Activated CD8-positive, alpha-beta memory T cell treated with anti-CD3 and anti-CD28 coated beads, Interleukin-2, amount 10 ng/mL, durations not matched to agents 7 days and 5 days (primary cell): ENCODE measurements at places on chromosomes 3 and 15.

DNA sequence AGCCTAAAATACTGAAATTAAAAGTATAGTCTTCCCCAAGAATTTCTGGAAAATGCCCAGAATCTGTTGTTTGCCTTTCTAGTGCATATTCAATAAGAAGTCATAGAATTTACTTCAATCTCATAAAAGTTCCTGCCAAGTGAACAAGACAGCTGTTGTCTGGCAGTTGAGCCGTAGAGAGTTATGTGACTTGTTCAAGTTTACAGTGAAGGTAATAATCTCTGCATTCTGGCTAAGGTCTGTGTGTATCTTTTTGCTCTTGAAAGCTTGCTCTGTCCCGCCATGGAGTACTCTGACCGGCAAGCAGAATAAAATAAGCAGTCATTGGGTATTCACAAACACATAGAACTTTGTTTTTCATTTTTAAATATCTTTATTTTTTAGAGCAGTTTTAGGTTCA is 77.8 kb downstream of the GHSR start:
- H3K4me3 ChIP-seq: no peak overlapping the region
- no peaks in the 10 kb centered on the region for H3K4me1 ChIP-seq
- H3K27ac ChIP-seq: no peak overlapping the region
- no peak for DNase-seq

- H3K27me3 ChIP-seq: no peaks in the 10 kb centered on the region
- H3K36me3 ChIP-seq: peaks cover 8% of the 10 kb centered on the region
- peaks cover 11% of the 10 kb centered on the region for H3K4me1 ChIP-seq
- no peak overlapping the region for H3K4me3 ChIP-seq
- no peak overlapping the region for H3K27ac ChIP-seq
- DNase-seq: no peak
These were observed 305.8 kb downstream of the PLCL2 start for GRCh38 chr3:17190353-17191078.

GRCh38 chr3:25372167-25372566 is 55.9 kb upstream of the RARB start:
- no peaks in the 10 kb centered on the region for H3K27me3 ChIP-seq
- no peak overlapping the region for H3K4me3 ChIP-seq
- H3K4me1 ChIP-seq: no peaks in the 10 kb centered on the region
- no peak for DNase-seq
- no peaks in the 10 kb centered on the region for H3K36me3 ChIP-seq

- peaks cover 51% of the 10 kb centered on the region for H3K36me3 ChIP-seq
- H3K27me3 ChIP-seq: no peaks in the 10 kb centered on the region
- DNase-seq: no peak
- H3K27ac ChIP-seq: peak overlapping the region; percentile 80
- peak overlapping the region; percentile 82 for H3K4me3 ChIP-seq
These were observed 4.0 kb downstream of the TRAT1 start for GRCh38 chr3:108826309-108827187.

- H3K4me1 ChIP-seq: no peaks in the 10 kb centered on the region
- H3K27me3 ChIP-seq: no peaks in the 10 kb centered on the region
- no peak overlapping the region for H3K4me3 ChIP-seq
- no peak overlapping the region for H3K27ac ChIP-seq
These were observed 554.8 kb downstream of the NAALADL2 start for GRCh38 chr3:175413926-175414325.

DNA sequence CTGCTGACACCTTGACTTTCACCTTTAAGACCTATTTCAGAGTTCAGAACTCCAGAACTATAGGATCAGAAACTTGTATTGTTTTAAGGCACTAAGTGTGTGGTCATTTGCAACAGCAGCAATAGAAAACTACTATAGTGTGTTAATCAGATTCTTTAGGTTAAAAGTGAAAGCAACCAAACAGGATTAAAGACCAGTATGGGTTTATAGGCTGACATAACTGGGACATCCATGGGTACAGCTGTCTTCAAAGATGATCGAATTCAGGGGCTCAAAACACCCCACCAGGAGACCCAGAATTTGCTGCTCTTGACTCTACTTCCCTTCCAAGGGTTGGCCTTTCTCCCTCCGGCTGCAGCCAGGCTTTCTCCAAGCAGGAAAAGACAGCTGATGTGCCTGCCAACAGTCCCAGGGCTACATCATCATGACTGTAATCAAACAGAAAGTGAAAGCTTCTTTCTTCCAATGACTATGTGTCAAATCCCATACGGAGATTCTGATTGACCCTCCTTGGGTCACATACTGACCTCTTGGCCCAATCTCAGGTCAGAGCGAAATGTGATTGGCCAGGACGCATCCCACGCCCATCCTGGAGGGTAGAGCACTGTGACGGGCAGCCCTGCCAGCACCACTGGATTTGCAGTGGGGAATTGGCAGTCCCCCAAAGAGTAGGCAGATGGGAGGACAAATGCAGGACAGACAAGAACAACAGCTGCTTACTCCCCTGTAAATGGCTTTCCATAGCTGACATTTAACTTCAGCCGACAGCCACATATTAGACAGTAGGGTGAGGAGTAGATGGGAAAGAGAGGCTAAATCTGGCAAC is 51.4 kb upstream of the RNF7 start:
- H3K4me1 ChIP-seq: peaks cover 9% of the 10 kb centered on the region
- peak; percentile 43 for DNase-seq
- H3K27me3 ChIP-seq: no peaks in the 10 kb centered on the region

DNA sequence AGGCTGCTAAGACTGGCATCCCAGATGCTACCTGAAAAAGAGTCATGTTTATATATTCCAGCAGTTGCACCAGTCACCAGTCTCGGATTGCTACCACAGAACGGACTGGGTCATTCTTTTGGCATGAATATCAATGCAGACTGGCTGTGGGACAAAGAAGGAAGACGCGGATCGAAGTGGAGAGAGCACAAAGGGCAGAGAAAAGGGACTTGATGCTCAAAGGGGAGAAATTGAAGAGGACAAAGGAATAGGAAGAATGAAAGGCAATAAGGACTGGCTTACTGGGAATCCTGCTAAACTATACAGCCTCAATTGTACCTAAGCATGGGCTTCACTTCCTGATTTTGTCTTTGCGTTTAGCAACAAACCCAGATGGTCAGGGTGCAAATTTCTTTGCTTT is 15.3 kb upstream of the DIS3L start:
- H3K27me3 ChIP-seq: peaks cover 13% of the 10 kb centered on the region
- no peak for DNase-seq
- no peaks in the 10 kb centered on the region for H3K4me1 ChIP-seq
- no peaks in the 10 kb centered on the region for H3K36me3 ChIP-seq

GRCh38 chr3:117019082-117019713 is 309.6 kb downstream of the TUSC7 start:
- H3K4me1 ChIP-seq: no peaks in the 10 kb centered on the region
- peak; percentile 45 for DNase-seq
- no peaks in the 10 kb centered on the region for H3K27me3 ChIP-seq
- H3K4me3 ChIP-seq: no peak overlapping the region
- no peak overlapping the region for H3K27ac ChIP-seq

DNA sequence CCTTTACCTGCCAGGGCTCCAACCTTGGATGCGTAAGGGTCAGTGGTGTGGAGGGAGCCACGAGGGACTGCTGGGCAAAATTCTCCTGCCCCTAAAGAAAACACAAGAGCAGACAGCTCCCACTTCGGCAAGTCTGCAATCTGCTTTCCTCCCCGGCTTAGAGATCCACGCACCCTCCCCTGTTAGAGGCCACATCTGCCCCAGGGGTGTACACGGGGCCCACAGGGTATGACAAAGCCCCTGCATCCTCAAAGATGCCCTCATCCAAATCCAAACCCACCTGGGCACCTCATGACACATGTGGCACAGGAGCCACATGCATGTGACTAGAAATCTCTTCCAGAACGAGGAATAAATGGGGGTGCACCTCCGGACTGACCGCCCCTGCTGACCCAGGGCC is 25.5 kb downstream of the ZXDC start:
- no peak for DNase-seq
- no peaks in the 10 kb centered on the region for H3K4me1 ChIP-seq
- peaks cover 9% of the 10 kb centered on the region for H3K36me3 ChIP-seq

- no peaks in the 10 kb centered on the region for H3K36me3 ChIP-seq
- no peak for DNase-seq
- H3K4me3 ChIP-seq: no peak overlapping the region
- no peaks in the 10 kb centered on the region for H3K4me1 ChIP-seq
These were observed 23.3 kb upstream of the TMEM158 start for GRCh38 chr3:45249391-45249790.

GRCh38 chr3:149470381-149470780 is 4.1 kb upstream of the TM4SF4 start:
- H3K4me3 ChIP-seq: no peak overlapping the region
- H3K27ac ChIP-seq: no peak overlapping the region
- peaks cover 9% of the 10 kb centered on the region for H3K4me1 ChIP-seq
- DNase-seq: no peak

GRCh38 chr3:61812517-61812916 is 251.1 kb downstream of the PTPRG start:
- no peak overlapping the region for H3K4me3 ChIP-seq
- H3K27ac ChIP-seq: no peak overlapping the region
- H3K27me3 ChIP-seq: no peaks in the 10 kb centered on the region

DNA sequence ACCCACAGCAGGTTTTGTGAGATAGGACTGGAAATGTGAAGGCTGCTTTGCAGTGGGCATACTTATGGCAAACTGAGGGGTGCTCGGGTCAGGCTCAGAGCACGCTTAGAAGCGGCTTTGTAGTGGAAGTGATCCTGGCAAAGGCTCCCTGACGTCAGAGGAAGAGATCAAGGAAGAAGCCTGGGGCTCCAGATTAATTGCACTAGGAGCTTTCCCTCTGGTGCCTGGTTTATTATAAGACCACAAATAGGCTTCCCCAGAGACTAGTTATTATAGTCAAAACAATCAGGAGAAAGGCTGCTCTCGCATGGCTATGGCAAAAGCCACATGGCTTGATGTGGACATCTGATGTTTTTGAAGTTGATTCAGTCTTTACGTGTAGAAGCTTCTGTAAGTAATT is 515.1 kb downstream of the GABRG3 start:
- H3K4me1 ChIP-seq: no peaks in the 10 kb centered on the region
- no peak overlapping the region for H3K27ac ChIP-seq
- no peaks in the 10 kb centered on the region for H3K36me3 ChIP-seq

DNA sequence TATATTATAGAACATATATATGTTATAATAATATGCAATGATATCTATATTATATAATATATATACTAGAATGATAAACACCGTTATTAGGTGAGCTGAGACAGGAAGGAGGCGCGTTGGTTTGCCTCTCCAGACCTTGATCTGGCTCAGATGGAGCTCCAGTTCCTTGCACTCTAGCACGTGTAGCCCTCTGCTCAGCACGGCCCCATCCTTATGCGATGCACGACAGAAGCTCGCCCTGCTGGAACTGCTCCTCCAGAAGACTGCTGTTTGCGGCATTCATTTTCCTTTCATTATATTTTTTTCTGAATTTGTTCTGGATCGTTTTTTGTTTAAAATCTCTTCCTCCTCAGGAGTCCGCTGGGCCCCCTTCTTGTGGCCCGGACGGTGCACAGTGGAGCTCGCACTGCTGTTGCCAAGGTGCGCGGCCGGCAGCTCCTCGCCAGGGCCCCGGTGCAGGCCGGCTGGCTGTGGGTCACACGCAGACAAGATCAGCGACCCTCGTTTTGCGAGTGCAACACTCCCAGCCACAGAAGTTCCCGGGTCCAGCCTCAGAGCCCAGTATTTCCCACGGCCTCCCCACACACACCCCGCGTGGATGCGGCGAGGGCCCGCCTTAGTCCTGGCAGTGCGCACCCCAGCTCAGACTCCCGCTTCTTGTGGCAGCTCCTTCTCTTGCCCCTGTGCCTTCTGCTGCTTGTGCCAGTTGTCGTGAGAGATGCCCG is 112.2 kb downstream of the CHL1 start:
- no peaks in the 10 kb centered on the region for H3K36me3 ChIP-seq
- no peaks in the 10 kb centered on the region for H3K27me3 ChIP-seq
- no peak overlapping the region for H3K27ac ChIP-seq
- H3K4me3 ChIP-seq: no peak overlapping the region

DNA sequence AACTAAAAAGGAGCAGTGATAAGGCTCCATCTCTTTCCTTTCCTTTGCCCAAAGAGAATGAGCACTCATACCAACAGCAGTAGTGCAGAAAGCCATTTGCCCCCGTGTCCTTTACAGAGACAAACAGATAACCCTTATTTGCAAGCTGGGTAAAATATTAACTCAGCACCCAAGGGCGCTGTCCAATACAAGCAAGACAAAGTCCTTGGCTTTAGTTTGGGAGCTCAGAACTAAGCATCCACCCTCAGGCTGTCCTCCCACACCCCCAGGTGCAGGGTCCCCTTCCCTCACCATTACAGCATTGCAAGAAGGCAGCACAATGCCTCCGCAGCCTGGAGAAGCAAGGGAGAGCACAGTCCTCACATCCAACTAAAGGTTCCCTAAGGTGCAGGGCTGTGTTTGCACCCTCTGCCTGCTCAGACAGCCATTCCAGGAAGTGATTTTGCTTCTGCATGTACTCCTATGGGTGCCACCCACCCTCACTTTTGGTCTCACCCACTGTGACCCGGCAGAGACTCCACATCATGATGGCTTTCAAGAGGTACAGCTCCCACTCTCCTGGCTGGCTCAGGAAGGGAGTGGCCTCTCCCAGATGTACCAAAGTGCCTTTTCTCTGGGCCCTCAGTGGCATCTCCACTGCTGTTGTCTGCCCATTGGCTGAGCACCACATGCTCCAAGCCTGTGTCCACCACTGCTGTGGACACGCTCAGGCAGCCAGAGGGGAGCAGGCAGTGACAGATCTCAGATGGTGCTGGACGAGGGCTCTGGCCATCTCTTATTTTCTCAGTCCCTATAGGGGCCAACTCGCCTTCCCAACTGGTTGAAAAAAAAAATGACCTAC is 34.1 kb upstream of the HES1 start:
- peaks cover 11% of the 10 kb centered on the region for H3K4me1 ChIP-seq
- no peaks in the 10 kb centered on the region for H3K36me3 ChIP-seq
- H3K27me3 ChIP-seq: peaks cover 55% of the 10 kb centered on the region
- no peak overlapping the region for H3K4me3 ChIP-seq
- no peak for DNase-seq
- no peak overlapping the region for H3K27ac ChIP-seq

DNA sequence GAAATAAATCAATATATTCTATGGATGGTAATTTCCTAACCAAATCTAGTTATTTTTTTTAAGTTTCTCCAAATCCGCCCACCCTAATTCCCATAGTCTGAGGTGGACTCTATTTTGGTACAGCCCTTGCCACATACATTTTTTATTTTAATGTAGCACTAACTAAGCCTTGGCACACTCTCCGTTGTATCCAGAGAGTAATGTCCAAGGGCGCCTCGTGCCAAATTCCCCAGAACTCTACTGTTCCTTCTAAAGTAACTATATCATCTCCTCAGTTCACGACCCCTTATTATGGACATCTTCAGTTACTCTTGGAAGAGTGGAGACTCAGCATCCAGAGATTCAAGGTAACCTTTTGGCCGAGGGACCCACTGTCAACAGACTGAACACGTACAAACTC is 1.3 kb downstream of the VGLL3 start:
- no peak for DNase-seq
- peaks cover 25% of the 10 kb centered on the region for H3K27me3 ChIP-seq
- no peak overlapping the region for H3K27ac ChIP-seq
- peaks cover 1% of the 10 kb centered on the region for H3K4me1 ChIP-seq
- H3K36me3 ChIP-seq: no peaks in the 10 kb centered on the region

GRCh38 chr3:179766416-179767133 is 113.7 kb downstream of the USP13 start:
- no peak overlapping the region for H3K4me3 ChIP-seq
- H3K36me3 ChIP-seq: peaks cover 24% of the 10 kb centered on the region
- H3K27ac ChIP-seq: no peak overlapping the region
- H3K4me1 ChIP-seq: peaks cover 13% of the 10 kb centered on the region
- H3K27me3 ChIP-seq: no peaks in the 10 kb centered on the region

GRCh38 chr3:61893840-61894566 is 332.6 kb downstream of the PTPRG start:
- no peak overlapping the region for H3K4me3 ChIP-seq
- DNase-seq: no peak
- peaks cover 7% of the 10 kb centered on the region for H3K4me1 ChIP-seq
- no peaks in the 10 kb centered on the region for H3K27me3 ChIP-seq

- peaks cover 1% of the 10 kb centered on the region for H3K36me3 ChIP-seq
- H3K4me1 ChIP-seq: peaks cover 48% of the 10 kb centered on the region
- peak overlapping the region; percentile 95 for H3K27ac ChIP-seq
- peak; percentile 80 for DNase-seq
- H3K27me3 ChIP-seq: no peaks in the 10 kb centered on the region
These were observed 36.5 kb upstream of the RAB11A start for GRCh38 chr15:65832549-65833364.
